ENCODE measurements at places on chromosomes 1 and 21.

DNA sequence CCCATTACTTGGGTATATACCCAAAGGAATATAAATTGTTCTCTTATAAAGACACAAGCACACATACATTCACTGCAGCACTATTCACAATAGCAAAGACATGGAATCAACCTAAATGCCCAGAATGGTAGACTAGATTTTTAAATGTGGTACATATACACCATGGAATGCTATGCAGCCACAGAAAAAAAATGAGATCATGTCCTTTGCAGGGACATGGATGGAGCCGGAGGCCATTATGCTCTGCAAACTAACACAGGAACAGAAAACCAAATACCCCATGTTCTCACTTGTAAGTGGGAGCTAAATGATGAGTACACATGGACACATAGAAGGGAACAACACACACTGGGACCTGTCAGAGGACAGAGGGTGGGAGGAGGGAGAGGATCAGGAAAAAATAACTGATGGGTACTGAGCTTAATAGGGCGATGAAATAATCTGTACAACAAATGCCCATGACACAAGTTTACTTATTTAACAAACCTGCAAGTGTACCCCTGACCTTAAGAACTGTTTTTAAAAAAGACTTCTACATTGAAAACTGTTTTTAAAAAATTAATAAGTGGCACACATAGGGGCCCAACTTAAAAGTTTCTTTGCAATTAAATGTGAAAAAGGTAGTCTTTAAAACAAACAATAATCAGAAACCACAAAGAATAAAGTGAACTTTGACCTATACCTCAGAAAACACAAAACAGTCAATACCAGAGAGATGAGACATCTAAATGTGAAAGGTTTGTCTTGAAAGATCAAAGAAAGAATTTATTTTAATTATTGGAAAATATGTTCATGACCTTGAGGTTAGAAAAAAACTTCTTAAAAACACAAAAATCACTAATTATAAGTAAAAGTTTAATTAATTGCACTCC, 75.2 kb downstream of the CDC42BPA start:
- DNase-seq, result no peak

- no peak for DNase-seq
Measured at GRCh38 chr1:2573250-2573920, 13.2 kb upstream of the PRXL2B start.

DNA sequence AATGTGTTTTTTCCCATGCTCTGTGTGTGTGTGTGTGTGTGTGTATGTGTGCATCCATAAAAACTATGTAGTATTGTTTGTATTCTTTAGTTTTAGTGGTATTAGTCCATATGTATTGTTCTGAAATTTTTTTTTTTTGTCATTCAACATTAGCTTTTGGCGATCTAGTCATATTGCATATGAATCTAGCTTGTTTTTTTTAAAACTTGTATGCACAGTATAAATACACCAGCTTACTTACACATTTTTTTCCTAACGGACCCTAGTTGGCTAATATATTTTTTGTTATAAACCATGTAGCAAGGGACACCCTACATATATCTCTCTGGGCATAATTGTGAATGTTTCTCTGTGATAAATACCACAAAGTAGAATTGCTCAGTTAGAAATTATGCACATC, 359.7 kb downstream of the SRGAP2C start:
- no peak for DNase-seq

GRCh38 chr1:178939338-178940067, 68.6 kb upstream of the ANGPTL1 start:
- no peak for DNase-seq

GRCh38 chr1:233240829-233241682, 54.5 kb downstream of the PCNX2 start:
- peak; percentile 74 for DNase-seq
